ENCODE measurements at places on chromosomes 6 and 20. TPM values are rescaled to one million over a fixed set of nuclear protein-coding genes. Genes with fewer than 3 reads are reported as not detected.

Gene SMIM29
- total RNA-seq = 8.5 TPM

DNA sequence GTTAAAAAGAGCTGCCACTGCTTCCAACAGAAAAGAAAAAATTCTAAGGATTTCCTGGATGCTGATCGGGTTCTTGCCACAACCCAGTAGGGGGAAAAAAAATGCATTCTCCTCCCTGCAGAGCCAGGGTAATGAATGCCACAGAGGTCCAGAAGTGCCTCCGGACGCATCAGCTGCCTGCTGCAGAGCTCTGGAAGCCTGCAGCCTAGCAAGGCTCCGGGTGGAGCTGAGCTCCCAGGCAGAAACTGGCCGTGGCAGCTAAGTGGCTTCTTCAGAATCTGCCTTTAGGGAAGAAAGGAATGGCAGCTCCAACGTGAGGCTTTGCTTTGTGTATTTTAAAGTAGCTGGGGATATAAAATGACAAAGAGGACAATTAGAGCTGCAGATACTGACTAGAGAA is 155.0 kb downstream of the CFAP61 start:
- no peaks in the 10 kb centered on the region for H3K36me3 ChIP-seq
- H3K27ac ChIP-seq = no peak overlapping the region
- no peak for DNase-seq
- peaks cover 5% of the 10 kb centered on the region for H3K4me1 ChIP-seq

- H3K4me3 ChIP-seq = peak within 1 kb of the TSS; percentile 73
- H3K27me3 ChIP-seq = peaks cover 80% of the 10 kb centered on the region
- H3K27ac ChIP-seq = peak within 1 kb of the TSS; percentile 96
- H3K4me1 ChIP-seq = peaks cover 6% of the 10 kb centered on the region
Observed at GRCh38 chr6:125749173-125749864, at the start of gene HEY2. Gene HEY2 (plus strand): TSS chr6:125749632. CDS start chr6:125749777, 145 bp downstream.

GRCh38 chr6:122799140-122799745 is 10.2 kb downstream of the SMPDL3A start:
- no peaks in the 10 kb centered on the region for H3K27me3 ChIP-seq
- H3K4me1 ChIP-seq = peaks cover 7% of the 10 kb centered on the region
- DNase-seq = peak; percentile 61
- H3K27ac ChIP-seq = no peak overlapping the region

GRCh38 chr20:33570743-33571142 is 80.8 kb downstream of the CBFA2T2 start:
- peaks cover 33% of the 10 kb centered on the region for H3K4me1 ChIP-seq
- no peaks in the 10 kb centered on the region for H3K27me3 ChIP-seq

All from lung (tissue), 17 donors.